ENCODE measurements at places on chromosomes 7 and 10. TPM values are rescaled to one million over a fixed set of nuclear protein-coding genes. Genes with fewer than 3 reads are reported as not detected.

- H3K4me3 ChIP-seq = no peak overlapping the region
- DNase-seq = no peak
- no peaks in the 10 kb centered on the region for H3K36me3 ChIP-seq
- peaks cover 14% of the 10 kb centered on the region for H3K27me3 ChIP-seq
- no peaks in the 10 kb centered on the region for H3K4me1 ChIP-seq
Observed at GRCh38 chr10:29199339-29199738, 89.5 kb upstream of the LYZL1 start.

The ZNF239 gene
- total RNA-seq = not detected

The NUTM2A gene
- total RNA-seq = 1.9 TPM

- H3K4me1 ChIP-seq = peaks cover 83% of the 10 kb centered on the region
- H3K4me3 ChIP-seq = peak overlapping the region; percentile 7
- no peaks in the 10 kb centered on the region for H3K27me3 ChIP-seq
Observed at GRCh38 chr10:119896061-119896655, 3.6 kb downstream of the SEC23IP start.

GRCh38 chr10:108836362-108836761, 1086.9 kb downstream of the XPNPEP1 start:
- H3K36me3 ChIP-seq = no peaks in the 10 kb centered on the region
- no peaks in the 10 kb centered on the region for H3K4me1 ChIP-seq
- no peak overlapping the region for H3K27ac ChIP-seq
- no peaks in the 10 kb centered on the region for H3K27me3 ChIP-seq
- H3K4me3 ChIP-seq = no peak overlapping the region
- no peak for DNase-seq

DNA sequence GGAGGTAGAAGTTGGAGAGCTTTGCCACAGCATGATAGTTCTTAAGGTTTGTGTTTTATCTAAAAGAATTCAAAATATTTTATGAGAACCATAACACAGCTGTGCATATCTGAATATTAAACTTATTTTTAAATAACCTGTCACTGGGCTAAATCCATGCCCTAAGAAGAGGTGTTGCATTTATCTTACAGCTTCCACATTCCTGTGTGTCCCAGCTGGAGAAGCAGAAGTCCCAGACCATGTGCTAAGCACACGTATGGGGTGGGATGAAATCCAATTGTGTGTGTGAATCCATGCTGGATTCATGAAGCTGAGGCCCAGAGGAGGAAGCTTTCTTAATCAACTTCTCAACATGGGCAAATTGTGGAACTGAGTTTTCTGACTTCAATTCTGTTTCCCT, 121.5 kb downstream of the PKD1L1 start:
- no peaks in the 10 kb centered on the region for H3K4me1 ChIP-seq
- no peak overlapping the region for H3K4me3 ChIP-seq
- no peak for DNase-seq
- H3K27ac ChIP-seq = no peak overlapping the region
- H3K36me3 ChIP-seq = no peaks in the 10 kb centered on the region
- H3K27me3 ChIP-seq = no peaks in the 10 kb centered on the region

DNA sequence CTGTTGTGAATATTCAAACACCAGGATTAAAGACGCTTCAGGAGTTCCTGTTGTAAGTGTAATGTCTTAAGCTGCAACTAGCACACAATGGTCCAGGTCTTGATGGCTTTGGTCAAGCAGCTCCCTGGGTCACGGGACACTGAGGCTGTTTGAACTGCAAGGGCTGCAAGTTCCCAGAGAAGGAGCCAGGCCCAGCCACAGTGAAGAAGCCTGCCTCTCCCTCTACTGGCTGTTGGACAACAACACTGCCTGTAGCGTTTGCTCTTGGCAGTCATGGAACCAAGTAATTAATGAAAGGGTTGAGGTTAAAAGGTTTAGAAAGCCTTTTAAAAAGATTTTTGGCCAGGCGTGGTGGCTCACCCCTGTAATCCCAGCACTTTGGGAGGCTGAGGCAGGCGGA, 31.9 kb upstream of the GUSB start:
- no peaks in the 10 kb centered on the region for H3K4me1 ChIP-seq
- no peak overlapping the region for H3K27ac ChIP-seq
- no peaks in the 10 kb centered on the region for H3K36me3 ChIP-seq
- no peaks in the 10 kb centered on the region for H3K27me3 ChIP-seq
- no peak overlapping the region for H3K4me3 ChIP-seq

- H3K4me3 ChIP-seq = no peak overlapping the region
- no peak for DNase-seq
- H3K27ac ChIP-seq = no peak overlapping the region
- no peaks in the 10 kb centered on the region for H3K4me1 ChIP-seq
- H3K36me3 ChIP-seq = no peaks in the 10 kb centered on the region
Observed at GRCh38 chr7:85000735-85001350, 186.0 kb downstream of the SEMA3D start.

DNA sequence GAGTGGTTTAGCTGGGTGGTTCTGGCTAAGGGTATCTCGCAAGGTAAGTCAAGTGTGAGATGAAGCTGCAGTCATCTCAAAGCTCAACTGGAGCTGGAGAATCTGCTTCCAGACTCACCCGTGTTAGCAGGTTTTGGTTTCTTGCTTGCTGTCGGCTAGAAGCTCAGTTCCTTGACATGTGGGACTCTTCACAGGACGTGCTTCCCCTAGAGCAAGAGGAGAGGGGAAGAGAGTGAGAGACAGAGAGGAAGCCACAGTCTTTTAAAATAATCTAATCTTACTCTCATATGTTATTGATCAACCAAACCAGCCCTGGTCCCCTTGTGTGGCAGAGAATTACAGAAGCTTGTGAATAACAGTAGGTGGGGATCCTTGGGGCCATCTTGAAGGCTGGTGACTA, 199.5 kb downstream of the REEP3 start:
- no peak for DNase-seq
- no peak overlapping the region for H3K4me3 ChIP-seq
- no peaks in the 10 kb centered on the region for H3K36me3 ChIP-seq
- peak overlapping the region; percentile 43 for H3K27ac ChIP-seq

DNA sequence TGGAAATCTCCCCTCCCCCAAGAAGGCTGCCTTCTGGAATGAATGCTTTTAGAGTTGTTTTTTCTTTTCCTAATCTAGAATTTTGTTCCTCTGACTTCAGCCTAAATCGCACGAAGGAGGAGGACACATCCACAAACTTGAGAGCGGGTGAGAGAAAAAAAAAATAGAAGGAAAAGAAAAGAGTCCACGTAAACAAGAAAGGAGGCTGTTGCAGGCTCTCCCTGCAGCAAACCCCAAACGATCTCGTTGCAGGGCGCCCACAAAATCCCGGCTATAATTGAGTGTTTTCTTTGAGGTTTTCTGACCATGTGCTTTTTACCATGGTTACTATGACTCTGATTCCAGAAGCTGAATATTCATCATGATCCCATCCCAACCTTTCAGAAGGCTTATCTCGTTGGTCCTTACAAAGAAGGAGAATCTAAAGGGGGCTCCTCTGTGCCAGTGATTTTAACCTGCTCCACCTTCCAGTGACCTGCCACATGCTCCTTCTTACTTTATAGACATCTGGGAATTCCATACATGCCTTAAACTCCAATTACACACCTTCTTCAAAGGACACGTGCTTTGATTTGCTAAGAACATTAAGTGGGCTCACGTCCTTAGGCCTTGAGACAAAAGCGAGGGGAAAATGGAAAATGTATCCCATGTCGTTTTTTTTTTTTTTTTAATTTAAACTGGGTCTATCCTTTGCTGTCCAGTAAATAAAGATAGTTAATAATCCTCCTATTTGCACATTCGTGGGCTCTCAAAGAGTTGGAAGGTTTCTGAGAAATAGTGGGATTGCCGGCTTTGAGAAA, 5.8 kb downstream of the TWIST1 start:
- peaks cover 22% of the 10 kb centered on the region for H3K4me1 ChIP-seq
- H3K4me3 ChIP-seq = peak overlapping the region; percentile 31
- peaks cover 100% of the 10 kb centered on the region for H3K27me3 ChIP-seq
- no peak overlapping the region for H3K27ac ChIP-seq
- peak; percentile 6 for DNase-seq

GRCh38 chr7:127375631-127376030, 16.9 kb downstream of the ZNF800 start:
- H3K4me1 ChIP-seq = no peaks in the 10 kb centered on the region
- H3K27ac ChIP-seq = no peak overlapping the region
- no peak for DNase-seq
- H3K4me3 ChIP-seq = no peak overlapping the region
- H3K36me3 ChIP-seq = peaks cover 10% of the 10 kb centered on the region

DNA sequence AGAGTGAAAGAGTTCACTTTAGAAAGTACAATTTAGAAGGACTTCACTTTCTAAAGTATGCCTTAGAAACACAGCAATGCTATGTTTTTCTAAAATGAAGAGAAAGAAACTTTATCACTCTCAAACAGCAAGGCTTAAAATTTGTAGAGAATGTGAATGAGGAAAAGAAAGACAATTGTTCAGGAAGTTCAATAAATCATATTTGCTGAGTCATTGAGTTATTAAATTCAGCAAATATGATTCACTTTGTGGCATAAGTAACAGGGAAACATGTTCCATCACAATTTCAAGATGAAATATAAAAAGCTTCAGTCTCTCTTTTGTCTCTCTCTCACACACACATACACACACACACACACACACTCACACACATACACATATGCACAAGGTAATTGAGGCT, 187.9 kb downstream of the PCDH15 start:
- no peak overlapping the region for H3K4me3 ChIP-seq
- H3K27me3 ChIP-seq = no peaks in the 10 kb centered on the region
- no peak overlapping the region for H3K27ac ChIP-seq
- H3K36me3 ChIP-seq = no peaks in the 10 kb centered on the region
- no peaks in the 10 kb centered on the region for H3K4me1 ChIP-seq

The DRGX gene
- not detected for total RNA-seq

DNA sequence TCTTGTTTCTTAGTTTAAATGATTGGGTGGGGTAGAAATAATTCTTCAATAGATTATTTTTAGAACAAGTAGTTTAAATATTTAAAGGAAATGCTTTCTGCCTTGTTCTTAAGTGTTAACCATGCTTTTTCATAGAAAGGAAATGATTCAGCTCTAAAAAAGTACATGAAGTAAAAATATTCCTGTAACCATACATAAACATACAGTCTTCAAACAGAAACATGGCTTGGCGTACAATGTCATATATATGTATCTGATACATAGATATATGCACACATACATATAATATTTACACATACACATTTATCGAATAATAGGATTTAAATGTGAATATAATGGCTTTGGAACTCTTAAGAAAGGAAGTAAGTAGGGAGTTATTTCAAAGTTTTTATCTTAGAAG, 84.4 kb downstream of the RUNDC3B start:
- DNase-seq = no peak
- H3K4me1 ChIP-seq = no peaks in the 10 kb centered on the region
- no peaks in the 10 kb centered on the region for H3K36me3 ChIP-seq

The VENTX gene
- total RNA-seq = 3.2 TPM

DNA sequence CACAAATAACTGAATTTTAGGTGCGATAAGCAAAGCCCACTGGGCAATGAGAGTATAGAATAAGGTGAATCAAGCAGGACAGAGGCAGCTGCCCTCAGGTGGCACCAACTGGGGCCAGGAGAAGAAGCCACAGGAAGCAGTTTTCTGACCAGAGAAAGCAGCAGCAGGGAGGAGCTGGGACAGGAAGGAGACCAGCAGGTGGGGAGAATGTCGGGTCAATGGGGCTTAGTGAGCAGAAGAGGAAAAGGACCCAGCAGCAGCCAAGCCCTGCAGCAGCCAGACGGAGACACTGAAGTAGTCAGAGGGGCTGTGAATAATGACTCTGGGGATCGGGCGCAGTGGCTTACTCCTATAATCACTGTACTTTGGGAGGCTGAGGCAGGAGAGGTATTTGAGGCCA, 209.6 kb upstream of the SH2B2 start:
- H3K36me3 ChIP-seq = peaks cover 8% of the 10 kb centered on the region
- no peaks in the 10 kb centered on the region for H3K27me3 ChIP-seq
- DNase-seq = no peak
- no peaks in the 10 kb centered on the region for H3K4me1 ChIP-seq

The CLRN3 gene
- not detected for total RNA-seq

DNA sequence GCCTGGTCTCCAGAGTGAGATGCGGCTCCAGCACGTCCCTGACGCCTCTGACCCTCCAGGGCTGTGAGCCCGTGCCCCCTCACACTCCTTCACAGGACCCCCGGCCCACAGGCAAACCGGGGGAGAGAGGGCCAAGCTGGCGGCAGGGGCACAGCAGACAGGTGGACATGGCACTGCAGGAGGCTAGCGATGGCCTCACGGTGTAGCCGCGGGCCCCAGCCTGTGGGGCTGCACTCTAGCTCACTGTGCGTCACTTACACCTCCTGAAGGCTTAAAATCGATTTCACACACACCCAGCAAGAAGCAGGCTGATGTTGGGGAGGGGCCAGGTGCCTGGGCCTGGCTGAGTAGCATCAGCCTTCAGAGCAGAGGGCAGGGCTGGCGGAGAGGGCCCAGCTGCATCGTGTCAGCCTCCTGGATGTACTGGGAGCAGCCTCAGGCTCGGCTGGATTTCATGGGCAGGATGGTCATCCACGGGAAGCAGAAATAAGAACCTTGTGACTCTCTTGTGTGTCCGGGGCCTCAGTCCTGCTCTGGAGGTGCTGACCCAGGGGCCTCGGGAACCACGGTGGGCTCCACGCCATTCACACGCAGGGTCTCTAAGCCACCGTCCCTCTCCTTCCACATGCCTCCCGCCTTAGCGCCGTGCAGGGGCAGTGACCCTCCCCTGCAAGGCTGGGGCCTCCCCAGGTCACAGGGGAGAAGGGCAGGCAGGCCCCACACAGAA, 19.4 kb upstream of the KNDC1 start:
- no peak for DNase-seq
- no peaks in the 10 kb centered on the region for H3K36me3 ChIP-seq
- H3K4me3 ChIP-seq = no peak overlapping the region
- no peak overlapping the region for H3K27ac ChIP-seq
- H3K27me3 ChIP-seq = peaks cover 30% of the 10 kb centered on the region

The TSPAN15 gene
- 153 TPM for total RNA-seq

The EPHA1 gene
- total RNA-seq = 12.5 TPM

The HOXA7 gene
- 34.8 TPM for total RNA-seq

DNA sequence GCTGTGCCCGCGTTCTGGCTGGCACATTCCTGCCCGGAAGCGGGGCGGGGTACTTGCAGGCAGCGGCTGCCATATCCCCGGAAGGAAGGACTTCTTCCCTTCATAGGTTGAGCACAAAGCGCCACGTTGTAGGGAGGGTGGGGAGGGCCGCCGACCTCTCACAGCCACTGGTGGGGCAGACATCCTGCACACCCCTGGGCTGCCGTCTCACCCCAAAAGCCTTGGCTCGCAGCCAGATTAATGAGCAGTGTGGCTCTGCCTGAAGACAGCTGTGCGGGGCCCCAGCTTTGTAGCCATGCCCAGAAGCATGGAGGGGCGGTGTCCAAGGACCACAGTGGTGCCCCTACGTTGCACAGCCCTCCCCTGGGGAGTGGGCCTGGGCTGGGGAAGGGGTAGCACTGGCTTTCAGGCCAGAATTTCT, 54.3 kb upstream of the DPYSL4 start:
- H3K4me3 ChIP-seq = no peak overlapping the region
- H3K27ac ChIP-seq = no peak overlapping the region
- H3K4me1 ChIP-seq = no peaks in the 10 kb centered on the region
- no peak for DNase-seq

The CDC123 gene
- total RNA-seq = 103 TPM

The BTBD16 gene
- not detected for total RNA-seq

DNA sequence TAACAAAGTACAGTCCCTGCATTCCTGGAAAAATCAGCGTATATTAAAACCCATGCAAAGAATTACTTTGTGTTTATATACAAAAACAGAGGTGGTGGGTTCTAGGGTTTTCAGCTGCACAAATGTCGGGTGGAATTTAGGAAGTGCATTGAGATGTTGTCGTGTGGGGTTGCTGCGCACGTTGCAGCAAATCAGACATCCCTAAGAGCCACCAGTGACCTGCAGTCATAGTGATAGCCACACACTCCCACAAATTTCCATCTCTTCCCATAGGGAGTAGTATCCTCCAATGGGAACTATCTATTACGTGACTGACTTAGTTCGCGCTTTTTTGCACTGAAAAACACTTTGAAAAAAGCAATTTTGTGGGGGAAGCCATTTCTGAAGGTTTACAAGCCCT, 375.2 kb upstream of the GALNT17 start:
- no peak overlapping the region for H3K27ac ChIP-seq
- H3K4me3 ChIP-seq = no peak overlapping the region
- no peaks in the 10 kb centered on the region for H3K27me3 ChIP-seq
- peaks cover 33% of the 10 kb centered on the region for H3K4me1 ChIP-seq
